ENCODE measurements at places on chromosomes 3 and 15.

- DNase-seq = no peak
Measured at GRCh38 chr3:185857208-185857607, 32.4 kb upstream of the IGF2BP2 start.

GRCh38 chr3:184489268-184489841, 72.2 kb upstream of the EPHB3 start:
- no peak for DNase-seq

- DNase-seq = no peak
Measured at GRCh38 chr3:127441764-127442163, 148.8 kb downstream of the TPRA1 start.

DNA sequence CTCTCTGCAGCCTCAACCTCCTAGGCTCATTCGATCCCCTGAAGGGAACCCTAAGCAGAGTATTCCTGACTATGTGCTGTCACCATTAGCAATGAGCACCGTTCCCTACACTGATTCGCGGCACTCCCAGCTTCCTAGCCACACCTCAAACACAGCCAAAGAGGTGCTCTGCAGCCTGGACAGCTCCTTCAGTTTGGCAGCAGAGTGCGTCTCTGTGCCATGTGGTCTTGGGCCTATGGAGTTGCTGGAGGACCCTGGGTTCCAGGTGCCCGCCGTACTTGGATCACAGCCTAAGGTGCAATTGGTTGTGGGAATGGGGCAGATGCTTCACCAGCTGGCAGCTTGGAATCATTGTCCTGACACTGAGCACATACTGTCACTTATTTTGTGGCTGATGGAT, 17.3 kb upstream of the IL12A start:
- no peak for DNase-seq

DNA sequence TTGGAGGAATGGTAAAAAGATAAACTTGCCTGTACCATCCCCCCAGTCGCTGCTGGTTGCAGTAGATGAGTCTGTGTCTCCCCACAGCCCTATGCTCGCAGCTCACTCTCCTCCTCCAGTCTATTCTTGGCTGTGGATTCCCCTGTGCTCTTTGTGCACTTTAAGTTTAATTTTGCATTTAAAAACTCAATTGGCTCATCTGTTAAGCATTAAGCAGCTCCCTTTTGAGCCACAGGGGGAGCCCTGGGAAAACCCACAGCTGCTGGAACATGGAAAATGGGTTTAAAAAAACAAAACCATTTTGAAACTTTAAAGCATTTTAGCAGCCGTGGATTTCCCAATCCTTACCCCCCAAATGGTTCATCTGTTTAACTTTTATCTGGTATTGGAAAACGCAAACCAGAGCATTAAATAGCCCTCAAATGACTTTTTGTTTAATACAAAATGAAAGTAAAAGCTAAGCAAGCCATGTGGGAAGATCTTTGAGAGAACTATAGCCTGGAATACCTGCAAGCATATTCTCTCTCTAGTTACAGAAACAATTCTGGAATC, 536.9 kb downstream of the ZIC1 start:
- no peak for DNase-seq

DNA sequence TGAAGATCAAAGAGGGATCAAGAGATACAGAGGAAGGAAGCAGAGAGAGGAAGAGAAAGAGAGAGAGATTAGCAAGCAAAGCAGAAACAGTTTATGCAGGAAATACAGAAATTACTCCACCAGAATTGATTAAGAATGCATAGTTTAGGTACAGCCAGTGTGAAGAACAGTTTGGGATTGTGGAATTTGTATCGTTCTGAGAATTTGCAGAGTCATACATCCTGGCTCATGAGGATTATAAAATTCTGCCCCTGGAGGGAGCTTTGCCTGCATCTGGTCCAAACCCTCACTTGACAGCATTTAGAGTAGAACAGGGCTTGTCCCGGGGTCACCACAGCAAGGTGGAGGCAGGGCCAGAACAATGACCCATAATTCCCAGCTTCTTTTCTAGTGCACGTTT, 44.1 kb downstream of the MASP1 start:
- no peak for DNase-seq

DNA sequence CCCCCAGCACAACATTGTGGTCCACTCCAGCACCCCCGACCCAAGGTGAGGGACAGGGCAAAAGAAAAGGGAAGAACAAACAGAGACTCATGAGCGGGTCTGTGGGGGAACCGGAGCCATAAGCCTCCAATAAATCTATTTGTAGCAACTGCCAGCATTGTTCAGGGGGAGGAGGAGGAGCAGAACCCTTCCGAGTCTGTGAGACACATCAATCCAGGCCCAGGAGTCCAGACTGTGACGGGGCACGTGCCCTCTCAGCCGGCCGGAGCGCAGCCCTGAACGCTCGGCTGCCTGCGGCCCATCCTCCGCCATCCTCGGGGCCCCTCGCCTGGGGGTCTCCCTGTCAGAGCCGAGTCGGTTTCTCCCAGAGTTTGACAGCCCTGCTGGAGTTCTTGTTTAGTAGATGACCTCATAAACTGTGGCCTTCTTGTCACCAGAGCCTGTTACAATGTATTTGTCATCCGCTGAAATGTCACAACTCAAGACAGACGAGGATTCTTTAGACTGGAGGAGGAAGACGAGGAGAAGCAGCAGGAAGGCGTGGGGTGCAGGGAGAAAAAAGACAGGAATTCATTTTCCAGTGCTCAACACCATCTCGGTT, 47.9 kb downstream of the TLE3 start:
- DNase-seq = no peak

DNA sequence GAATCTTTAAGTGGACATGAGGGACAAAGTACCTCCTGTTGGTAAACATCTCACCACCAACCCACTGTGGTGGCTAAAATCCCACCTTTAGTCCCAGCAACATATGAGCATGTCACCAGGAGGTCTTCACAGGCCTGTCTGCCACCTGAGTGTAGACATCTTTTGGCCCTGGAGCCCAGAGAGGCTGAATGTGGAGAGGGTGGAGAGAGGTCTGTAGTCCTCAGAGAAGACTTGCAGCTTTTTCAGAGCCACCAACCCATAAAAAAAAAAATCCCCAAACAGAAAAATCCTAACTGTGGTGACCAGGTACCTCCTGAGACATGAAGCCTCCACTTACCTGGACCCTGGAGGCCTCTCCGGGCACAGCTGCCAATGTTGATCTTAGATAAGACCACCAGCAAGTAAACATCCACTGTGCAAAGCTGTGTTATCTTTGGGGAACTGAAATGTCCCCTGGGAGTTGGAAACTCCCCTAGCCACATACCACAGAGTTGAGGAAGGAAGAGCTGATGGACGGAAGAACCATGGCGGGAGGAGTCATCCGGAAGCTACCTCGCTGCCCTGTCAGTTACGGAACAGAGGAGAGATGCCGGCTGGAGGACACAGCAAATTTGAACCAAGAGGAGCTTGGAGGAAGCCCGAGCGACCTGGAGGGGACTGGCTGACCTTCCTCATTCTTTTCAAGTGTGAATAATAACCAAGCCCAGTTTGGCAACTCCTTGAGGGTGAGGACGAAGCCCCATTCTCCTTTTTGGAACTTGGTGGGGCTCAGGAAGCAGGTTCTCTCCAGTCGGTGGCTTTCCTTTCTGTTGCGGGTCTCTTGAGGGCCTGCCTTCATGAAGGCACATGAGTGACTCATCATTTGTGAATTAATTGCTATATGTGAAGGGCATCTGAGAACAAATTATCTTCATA, at the start of gene GHRL:
Gene GHRL, minus strand, starts transcription at position 443 of the 915 bp plus-strand sequence. CDS start 2,767 bp downstream, outside the sequence.
- DNase-seq = no peak

DNA sequence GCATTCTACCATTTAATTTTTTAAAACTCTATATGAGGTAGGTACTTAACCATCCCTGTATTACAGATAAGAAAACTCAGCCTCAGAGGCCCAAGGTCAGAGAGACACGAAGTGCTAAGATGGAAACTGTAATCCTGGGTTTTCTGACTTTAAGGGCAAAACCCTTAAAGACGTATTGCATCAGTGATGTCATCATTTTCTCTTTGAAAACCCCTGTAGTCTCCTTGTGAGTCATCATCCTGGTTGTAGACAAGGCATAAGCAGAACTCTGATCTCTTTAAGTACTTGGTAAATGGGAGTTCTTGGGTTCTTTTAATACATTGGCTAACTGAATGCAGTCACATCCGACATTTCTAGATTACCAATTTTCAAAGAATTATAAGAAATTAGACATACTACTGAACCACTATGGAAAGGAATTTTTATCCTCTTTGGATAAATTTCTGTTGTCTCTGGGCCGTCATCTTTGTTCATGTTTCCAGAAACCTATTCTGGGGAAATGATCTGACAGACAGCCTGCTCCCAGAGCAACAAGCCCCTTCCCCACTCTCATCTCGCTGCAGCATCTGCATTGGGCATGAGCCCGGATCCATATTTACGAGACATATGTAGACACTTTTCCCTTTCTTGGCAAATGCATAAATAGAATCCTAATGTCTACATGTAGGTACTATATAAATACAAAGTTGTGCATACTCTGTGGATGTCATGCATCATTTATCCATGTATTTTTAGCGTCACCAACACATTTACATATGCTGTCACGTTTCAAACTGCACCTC, 48.7 kb upstream of the MDFIC2 start:
- DNase-seq = no peak

DNA sequence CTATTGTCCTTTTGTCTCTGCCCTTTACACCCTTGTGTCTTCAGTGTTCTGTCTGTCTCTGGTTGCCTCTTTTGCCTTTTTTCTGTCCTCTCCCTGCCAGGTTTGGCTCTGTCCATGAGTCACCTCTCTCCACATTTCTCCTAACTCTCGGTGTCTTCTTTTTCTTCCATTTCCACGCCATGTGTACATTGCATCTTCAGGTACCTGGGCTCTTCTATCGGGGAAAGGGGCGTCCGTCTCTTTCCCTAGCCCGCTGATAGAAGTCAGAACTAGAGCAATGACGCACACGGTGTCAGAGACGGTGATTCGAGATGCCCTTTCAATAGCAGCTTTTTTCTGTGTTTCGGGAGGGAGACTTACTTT, 641 bp downstream of the OPA1 start:
- no peak for DNase-seq

DNA sequence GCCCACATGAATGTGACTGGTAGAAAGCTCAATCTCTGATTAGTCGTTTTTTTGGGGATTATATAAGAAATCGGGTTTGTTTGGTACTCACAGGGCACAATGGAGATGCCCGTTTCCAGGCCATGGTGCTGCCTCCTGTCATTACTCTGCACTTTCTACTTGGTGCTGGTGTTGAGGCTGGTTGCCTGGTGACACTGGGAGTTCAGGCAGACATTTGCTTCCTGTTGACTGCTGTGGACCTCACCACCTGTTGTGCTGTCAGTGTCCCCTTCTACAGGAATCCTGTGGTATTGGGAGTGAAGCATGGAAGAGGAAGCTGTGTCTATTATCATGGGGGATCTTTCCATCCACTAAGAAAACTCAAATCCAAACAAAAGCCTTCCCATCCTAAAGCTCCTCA, 227.2 kb upstream of the TBL1XR1 start:
- no peak for DNase-seq

- no peak for DNase-seq
Measured at GRCh38 chr3:32551087-32551486, 19.6 kb downstream of the DYNC1LI1 start.

GRCh38 chr15:51156957-51157356, 62.3 kb upstream of the TNFAIP8L3 start:
- no peak for DNase-seq

DNA sequence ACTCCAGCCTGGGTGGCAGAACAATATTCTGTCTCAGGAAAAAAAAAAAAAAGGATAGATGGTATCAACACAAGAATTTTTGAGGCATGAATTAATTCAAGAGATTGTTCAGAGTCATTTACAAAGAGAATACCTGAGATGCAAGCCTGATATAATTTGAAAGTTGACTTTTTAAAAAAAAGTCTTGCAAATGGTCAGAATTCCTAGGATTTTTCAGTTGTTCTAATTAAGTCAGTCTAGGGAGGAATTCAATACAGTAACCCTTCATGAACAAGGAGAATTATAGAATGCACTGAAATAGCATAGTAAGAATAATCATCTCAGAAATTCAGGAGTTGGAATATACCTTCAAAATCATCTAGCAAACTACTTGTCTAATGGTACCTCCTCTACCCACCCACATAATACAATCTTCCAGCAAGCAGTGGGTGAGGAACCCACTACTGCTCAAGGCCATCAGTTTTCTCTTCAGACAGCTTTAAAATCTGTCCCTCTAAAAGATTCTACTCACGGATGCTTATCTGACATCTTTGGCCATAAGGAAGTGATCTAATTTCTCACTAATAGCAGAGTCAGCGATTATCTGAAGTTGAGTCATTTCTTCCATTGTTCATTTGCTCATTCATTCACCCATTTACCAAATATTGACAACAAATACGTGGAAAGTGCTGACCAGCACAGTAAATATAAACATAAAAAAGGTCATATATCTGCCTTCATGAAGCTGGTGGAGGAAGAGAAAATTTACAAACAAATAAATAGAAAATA, 159.6 kb downstream of the GREM1 start:
- no peak for DNase-seq

- no peak for DNase-seq
Measured at GRCh38 chr3:70951316-70951715, 632.2 kb downstream of the FOXP1 start.

- DNase-seq = no peak
Measured at GRCh38 chr15:85178308-85178707, 196.7 kb downstream of the PDE8A start.

DNA sequence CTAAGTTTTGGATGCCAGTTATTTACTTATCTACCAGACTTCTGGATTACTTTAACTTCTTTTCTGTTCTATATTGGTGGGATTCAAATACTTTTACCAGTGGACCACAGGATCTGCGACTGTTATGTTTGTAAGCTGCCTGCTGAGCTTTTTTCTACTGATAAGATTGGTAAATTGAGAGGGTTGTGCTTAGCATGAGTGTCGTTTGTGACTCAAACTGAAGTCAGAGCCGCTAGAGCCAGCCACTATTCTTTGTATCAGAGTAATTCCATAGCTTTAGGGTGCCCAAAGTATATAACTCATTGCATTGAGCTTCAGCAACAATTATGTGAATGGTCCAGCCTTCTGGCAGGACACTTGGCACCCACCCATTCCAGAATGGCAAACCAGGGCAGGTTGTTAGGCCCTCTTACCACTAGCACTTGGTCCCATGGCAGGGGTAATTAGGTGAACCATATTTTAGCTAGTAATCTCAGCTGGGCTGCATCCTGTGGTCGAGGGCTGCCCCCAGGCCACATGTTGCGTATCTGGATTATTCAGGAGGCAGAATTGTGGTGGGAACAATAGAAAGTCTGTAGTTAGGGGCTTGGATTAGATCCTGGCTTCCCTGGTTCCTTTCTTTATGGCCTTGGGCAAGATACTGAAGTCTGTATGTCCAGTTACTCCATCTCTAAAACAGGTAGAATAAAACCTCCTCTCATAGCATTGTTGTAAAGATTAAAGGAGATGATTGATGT, 6.0 kb downstream of the PLCL2 start:
- no peak for DNase-seq
